CD14-positive monocyte (primary cell): ENCODE measurements at places on chromosomes 1 and 21. TPM values are rescaled to one million over a fixed set of nuclear protein-coding genes. Genes with fewer than 3 reads are reported as not detected.

DNA sequence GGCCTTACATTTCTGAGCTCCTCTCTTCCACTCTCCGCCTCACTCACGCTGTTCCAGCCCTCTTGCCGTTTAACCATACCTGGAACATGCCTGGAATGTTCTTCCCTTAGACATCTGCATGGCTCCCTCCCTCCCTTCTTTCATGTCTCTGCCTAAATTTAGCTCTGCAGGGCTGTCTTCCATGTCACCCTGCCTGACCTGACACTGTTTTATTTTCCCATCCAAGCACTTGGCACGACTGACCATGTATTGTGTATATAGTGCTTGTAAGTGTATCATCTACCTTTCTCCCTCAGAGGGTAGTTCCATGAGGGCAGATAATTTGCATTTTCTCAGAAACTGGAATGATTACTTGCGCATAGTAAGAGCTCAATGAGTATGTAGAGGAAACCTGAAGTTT, 47.3 kb downstream of the ST6GALNAC3 start:
- no peaks in the 10 kb centered on the region for H3K27me3 ChIP-seq
- no peaks in the 10 kb centered on the region for H3K36me3 ChIP-seq
- no peaks in the 10 kb centered on the region for H3K4me1 ChIP-seq
- H3K4me3 ChIP-seq, result no peak overlapping the region

DNA sequence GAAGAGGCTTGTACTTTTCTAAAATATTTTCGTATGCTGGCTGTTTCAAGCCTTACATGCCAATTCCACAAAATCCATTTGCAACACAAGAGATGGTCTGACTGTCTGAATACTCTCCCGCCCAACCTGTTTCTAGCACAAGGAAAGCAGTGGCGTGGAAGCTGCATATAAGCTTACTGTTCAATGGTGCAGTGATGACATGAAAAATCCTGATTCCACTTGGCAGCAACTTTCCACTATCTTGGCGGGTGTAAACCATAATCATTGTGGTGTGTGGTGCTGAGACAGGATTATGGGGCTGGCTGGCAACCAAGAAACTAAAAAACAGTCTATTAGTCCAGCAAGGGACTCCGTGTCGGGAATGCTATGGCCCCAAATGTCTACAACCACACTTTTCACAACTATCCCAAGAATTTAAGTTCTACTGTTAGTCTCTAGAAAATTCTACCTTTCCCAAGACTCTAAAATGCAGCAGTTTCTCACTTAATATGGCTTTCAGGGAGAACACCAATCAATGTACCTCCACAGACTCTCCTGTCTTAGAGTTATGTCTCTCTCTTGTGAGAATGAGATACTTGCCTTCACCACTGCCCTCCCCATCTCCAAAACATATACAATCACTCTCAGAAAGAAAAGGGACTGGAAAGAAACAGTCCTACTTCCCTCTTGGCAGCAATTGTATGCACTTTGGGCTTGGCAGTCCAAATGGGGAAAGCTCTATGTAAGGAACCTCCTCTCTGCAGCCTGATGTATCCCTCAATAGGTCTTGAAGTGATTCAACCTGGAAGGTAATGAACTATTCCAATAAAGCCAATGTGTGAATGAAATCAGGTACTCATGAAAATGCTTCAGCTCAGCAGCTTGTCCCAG, 9.5 kb downstream of the COLGALT2 start:
- no peak overlapping the region for H3K27ac ChIP-seq
- peaks cover 4% of the 10 kb centered on the region for H3K4me1 ChIP-seq
- H3K36me3 ChIP-seq, result no peaks in the 10 kb centered on the region
- DNase-seq, result no peak
- H3K4me3 ChIP-seq, result no peak overlapping the region

DNA sequence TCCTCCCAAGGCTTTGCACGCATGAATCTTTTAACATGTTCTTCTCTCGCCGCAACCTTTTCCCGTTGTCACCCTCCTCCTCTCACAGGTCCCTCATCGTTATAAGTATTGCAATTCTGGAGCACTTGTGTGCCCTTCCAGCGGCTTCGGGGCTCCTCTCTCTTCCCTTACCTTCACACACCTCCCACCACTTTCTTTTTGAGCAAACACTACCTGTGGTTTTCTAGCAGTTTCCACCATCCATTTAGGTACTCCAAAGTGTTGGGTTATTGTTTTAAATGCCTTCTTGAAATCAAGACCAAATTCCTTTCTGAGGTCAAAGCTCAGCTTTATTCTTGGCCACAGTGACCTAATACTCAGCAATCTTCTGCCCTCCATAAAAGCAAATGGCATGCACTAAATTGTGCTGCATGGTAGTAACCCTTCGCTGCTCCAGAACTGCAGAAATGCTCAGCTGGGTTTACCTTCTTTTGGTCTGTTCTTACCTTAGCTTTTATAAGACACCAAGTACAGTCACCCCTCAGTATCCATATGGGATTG, 472.4 kb downstream of the SETD4 start:
- no peak for DNase-seq
- H3K4me3 ChIP-seq, result no peak overlapping the region
- no peaks in the 10 kb centered on the region for H3K4me1 ChIP-seq

DNA sequence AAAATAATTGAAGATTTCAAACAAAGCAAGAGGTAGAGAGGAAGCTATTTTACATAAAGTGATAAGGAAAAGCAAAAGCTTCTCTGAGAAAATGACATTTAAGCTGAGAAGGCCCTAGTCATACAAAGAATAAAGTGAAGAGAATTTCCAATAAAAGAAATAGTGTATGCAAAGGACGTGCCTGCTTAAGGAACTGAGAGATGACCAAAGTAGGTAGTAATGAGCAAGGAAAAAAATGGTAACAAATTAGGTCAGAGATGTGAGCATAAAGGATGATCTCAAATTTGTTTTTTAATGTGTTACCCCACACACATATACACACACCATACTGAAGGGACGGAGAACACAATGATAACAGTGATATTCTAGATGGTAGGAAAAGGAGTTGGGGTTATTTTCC, 46.4 kb downstream of the NRIP1 start:
- peaks cover 2% of the 10 kb centered on the region for H3K36me3 ChIP-seq
- H3K27me3 ChIP-seq, result no peaks in the 10 kb centered on the region
- H3K4me1 ChIP-seq, result no peaks in the 10 kb centered on the region
- H3K27ac ChIP-seq, result no peak overlapping the region
- DNase-seq, result no peak
- no peak overlapping the region for H3K4me3 ChIP-seq

- no peaks in the 10 kb centered on the region for H3K36me3 ChIP-seq
- H3K27ac ChIP-seq, result no peak overlapping the region
- peaks cover 5% of the 10 kb centered on the region for H3K27me3 ChIP-seq
- DNase-seq, result no peak
- H3K4me1 ChIP-seq, result peaks cover 13% of the 10 kb centered on the region
These were observed 6.6 kb upstream of the CALML6 start for GRCh38 chr1:1908506-1908791.

DNA sequence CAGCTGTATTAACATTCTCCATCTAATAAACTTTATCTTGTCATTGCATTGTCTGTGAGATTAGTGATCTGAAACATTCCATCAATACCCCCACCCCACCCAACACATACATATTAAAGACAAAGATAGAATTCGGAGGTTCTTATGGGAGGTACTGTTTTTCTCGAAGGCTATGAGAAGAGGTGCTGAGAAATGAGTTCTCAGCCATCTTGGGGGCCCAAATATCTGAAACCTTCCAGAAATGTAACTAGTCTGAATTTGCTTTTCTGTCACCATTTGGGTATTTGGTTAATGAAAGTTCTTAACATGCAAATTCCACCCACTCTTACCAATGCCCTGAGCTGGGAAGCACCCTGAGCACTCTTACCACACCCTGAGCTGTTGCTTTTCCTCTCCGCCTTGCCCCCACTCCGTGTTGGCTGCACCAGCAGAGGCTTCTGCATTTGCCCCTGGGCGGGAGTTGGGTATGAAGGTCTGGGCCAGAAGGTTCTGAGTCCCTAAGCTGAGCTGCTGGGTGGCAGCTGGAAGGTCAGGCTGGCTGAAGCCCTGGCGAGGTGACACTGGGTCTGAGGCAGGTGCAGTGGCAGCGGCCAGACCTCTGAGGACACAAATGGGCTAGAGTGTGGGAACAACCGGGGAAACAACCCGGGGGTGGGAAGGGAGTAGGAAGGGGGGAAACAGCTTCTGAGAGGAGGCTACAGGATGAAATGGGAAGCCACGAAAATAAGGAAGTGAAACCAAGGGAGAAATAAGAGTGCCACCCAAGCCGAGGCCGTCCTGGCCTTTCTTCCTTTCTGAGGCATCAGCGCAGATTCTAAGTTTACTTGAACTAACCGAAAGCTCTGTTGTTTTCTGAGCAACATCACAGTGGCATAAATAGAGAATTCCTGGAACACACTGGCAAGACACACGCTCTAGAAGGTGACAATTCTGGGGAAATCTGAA, 26.3 kb upstream of the IER5 start:
- H3K27me3 ChIP-seq, result no peaks in the 10 kb centered on the region
- peak overlapping the region; percentile 0 for H3K4me3 ChIP-seq
- peaks cover 50% of the 10 kb centered on the region for H3K4me1 ChIP-seq
- DNase-seq, result peak; percentile 91
- H3K27ac ChIP-seq, result peak overlapping the region; percentile 87
- peaks cover 20% of the 10 kb centered on the region for H3K36me3 ChIP-seq

DNA sequence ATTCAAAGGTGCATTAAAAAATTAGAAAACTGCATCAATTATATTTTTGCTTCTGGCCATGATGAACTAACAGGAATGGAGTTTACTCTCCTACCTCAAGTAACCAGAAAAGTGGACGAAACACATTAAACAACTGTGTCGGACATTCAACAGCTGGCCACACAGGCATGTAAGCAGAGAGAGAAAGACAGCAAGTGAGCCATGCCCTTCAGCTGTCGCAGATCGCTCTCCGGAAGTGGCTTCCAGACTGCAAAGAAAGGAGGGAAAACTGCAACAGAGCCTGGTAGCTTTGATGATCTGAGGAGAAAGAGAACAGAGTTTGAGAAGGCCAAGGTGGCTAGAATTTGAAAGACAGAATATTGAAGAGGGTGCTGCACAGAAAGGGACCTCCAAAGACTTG, 557.2 kb downstream of the MATN1 start:
- DNase-seq, result no peak
- H3K27ac ChIP-seq, result no peak overlapping the region
- no peaks in the 10 kb centered on the region for H3K4me1 ChIP-seq
- no peaks in the 10 kb centered on the region for H3K27me3 ChIP-seq
- H3K4me3 ChIP-seq, result no peak overlapping the region

- H3K27me3 ChIP-seq, result no peaks in the 10 kb centered on the region
- H3K4me3 ChIP-seq, result no peak overlapping the region
- H3K4me1 ChIP-seq, result no peaks in the 10 kb centered on the region
- H3K27ac ChIP-seq, result no peak overlapping the region
These were observed 86.5 kb downstream of the ELAVL4 start for GRCh38 chr1:50195205-50195604.

DNA sequence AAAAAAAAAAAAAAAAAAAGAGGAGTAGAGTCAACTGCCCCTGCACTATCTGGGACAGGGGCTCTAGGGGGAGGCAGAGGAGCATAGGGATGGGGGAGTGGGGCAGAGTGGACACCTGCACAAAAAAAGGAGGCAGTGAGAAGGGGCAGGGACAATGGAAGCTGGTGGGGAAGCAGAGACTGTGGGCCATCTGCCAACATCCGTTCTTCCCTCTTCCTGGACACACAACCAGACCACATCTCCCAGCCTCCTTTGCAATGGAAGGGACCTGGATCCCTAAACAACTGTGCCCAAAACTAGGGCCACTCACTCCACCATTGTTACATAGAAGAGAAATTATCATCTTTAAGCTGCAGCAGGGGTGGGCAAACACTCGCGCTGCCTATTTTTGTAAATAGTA, 38.4 kb downstream of the NEK2 start:
- H3K36me3 ChIP-seq, result no peaks in the 10 kb centered on the region
- H3K4me3 ChIP-seq, result no peak overlapping the region
- H3K27ac ChIP-seq, result no peak overlapping the region
- no peak for DNase-seq
- peaks cover 10% of the 10 kb centered on the region for H3K4me1 ChIP-seq

DNA sequence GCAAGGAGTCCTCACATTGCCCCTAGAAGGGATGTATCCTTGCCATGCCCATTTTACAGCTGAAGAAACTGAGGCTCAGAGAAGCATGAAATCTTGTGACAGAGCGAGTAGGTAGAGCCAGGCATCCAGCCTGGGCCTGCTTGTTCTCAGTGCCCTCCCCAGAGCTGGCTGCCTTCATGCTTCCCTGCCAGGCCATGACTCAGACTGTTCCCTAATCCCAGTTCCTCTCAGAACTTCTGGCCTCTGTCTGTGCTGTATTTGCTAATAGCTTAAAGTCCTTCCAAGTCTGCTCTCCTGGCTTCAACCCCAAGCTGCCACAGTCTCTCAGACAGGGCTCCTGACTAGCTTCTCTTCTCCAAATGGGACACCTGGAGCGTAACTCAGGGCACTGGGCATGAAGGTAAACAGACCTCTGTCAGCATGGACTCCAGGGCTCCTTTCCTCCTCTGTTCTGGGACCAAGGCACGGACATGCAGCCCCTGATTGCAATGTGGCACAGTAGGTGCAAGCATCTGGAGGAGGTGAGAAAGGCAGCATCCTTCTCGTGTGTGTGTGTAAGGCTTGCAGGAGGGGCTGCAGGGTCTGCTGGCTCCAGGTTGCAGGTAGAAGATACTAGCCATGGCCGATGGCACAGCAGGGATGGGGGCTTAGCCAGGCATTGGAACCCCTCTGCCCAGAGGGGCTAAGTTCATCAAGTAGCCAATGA, 122.7 kb downstream of the HMGB4 start:
- no peaks in the 10 kb centered on the region for H3K36me3 ChIP-seq
- DNase-seq, result no peak
- no peaks in the 10 kb centered on the region for H3K4me1 ChIP-seq
- no peak overlapping the region for H3K4me3 ChIP-seq

- H3K27ac ChIP-seq, result no peak overlapping the region
- H3K27me3 ChIP-seq, result no peaks in the 10 kb centered on the region
- H3K4me3 ChIP-seq, result no peak overlapping the region
- no peaks in the 10 kb centered on the region for H3K4me1 ChIP-seq
- no peak for DNase-seq
- no peaks in the 10 kb centered on the region for H3K36me3 ChIP-seq
These were observed 87.9 kb downstream of the SYT14 start for GRCh38 chr1:210025870-210026269.

- peak; percentile 27 for DNase-seq
- peak overlapping the region; percentile 62 for H3K4me3 ChIP-seq
- no peaks in the 10 kb centered on the region for H3K27me3 ChIP-seq
- H3K27ac ChIP-seq, result no peak overlapping the region
- H3K4me1 ChIP-seq, result peaks cover 19% of the 10 kb centered on the region
- H3K36me3 ChIP-seq, result peaks cover 5% of the 10 kb centered on the region
These were observed 690 bp downstream of the C1orf216 start for GRCh38 chr1:35717911-35718476.

DNA sequence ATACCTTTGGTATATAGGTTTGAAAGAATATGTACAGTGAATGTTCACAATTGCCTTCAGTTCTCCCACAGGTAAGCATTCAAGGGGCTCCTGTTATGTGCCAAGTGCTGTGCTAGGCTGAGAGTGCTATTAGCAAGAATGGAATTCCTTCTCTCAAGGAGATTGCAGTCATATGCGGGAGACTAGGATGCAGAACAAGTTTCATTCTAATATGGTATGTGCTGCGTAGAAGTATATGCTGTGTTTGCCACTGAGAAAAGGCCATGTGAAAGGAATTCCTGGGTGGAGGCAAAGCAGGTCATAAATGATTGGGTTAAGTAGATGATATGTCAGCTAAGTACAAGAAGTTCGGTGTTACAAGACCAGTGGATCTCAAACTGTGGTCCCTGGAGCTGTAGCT, 303.0 kb downstream of the GPATCH2 start:
- H3K36me3 ChIP-seq, result no peaks in the 10 kb centered on the region
- no peaks in the 10 kb centered on the region for H3K27me3 ChIP-seq
- DNase-seq, result no peak

HTR1D gene
- polyA plus RNA-seq, result not detected

ZNF687 gene
- polyA plus RNA-seq, result 1.8 TPM

INSRR gene
- not detected for polyA plus RNA-seq

OR2T12 gene
- not detected for polyA plus RNA-seq

NBPF6 gene
- not detected in 2 replicates for polyA plus RNA-seq

IFNLR1 gene
- not detected for polyA plus RNA-seq
